ENCODE measurements at places on chromosomes 5 and 9.
A peak's percentile ranks its signal among the peaks of the same experiment; 100 is the strongest.

GRCh38 chr9:126326228-126327005 lies at the start of gene MVB12B:
MVB12B (plus strand) TSS chr9:126326829; CDS start chr9:126326930, 101 bp downstream.
- no peak for DNase-seq

DNA sequence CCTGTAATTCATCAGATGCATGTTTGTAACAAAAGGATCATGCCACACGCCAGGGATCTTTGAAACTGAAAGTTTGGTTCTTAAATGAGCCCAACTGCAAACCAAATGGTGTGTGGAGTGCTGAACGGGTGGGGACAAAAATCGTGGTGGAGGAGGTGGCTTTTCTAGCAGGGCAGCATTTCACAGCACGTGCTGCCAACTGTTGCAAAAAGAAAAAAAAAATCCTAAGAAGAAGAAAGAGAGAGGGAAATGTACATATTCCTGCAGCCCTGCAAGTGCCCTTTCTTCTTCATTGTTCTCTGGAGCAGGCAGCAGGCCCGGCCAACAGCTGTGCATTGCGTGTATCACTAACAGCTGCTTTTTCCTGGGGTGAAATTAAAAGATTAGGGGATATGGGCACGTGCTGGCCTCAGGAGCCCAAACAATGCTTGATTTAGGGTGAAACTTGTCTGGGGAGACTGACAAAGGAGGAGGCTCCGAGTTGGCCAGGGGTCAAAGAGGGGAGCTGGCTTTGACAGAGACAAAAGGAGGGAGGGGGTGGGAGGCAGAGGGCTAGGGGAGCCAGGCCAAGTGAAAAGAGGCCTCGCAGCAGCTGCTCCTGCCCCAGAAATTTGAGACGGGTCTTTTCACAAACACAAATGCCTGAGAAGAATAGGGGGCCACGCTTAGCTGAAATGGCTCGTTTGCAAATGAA lies 73.0 kb downstream of the GADD45G start:
- DNase-seq, result no peak

GRCh38 chr5:59487772-59488729 lies 405.5 kb downstream of the PDE4D start:
- no peak for DNase-seq

DNA sequence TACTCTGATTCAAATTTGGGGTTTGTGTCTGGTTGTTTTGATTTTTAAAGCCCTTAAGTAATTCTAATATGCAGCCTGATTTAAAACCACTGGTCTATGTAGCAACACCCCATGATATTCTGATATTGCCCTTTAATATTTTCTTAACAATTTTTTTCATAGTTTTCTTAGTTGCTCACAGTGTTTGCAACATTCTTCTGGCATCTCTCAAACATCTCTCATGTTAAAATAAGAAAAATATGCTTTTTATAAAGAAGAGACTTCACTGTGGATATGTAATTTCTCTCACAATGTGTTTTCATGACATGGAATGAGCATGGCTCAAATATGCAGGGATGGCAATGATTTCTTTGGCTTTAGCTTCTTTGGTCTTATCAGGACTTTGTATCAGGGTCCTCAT lies 183.7 kb downstream of the TAF11L14 start:
- no peak for DNase-seq

DNA sequence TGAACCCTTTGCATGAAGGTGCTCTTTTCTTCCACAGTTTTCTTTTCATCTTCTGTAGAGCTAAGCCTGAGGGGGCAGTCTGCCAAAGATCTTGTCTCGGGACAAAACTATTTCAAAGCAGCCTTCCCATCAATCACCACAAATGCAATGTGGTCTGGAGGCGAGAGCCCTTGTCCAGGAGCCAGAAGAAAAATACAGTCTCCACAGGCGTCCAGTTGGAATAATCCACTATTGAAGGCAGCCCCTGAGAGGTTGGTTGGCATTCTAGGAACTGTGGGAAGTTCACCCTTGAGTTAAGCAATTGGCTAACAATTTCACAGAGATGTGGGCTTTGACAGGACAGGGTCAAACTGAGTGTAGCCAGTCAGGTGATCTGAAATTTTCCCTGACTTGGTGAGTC lies 72.0 kb downstream of the SEMA6A start:
- DNase-seq, result peak; percentile 34
